Fibroblast of villous mesenchyme (primary cell): ENCODE measurements at places on chromosomes 7 and 10. TPM values are rescaled to one million over a fixed set of nuclear protein-coding genes. Genes with fewer than 3 reads are reported as not detected.
A peak's percentile ranks its signal among the peaks of the same experiment; 100 is the strongest.

GRCh38 chr7:12294701-12295100 is 83.6 kb downstream of the TMEM106B start:
- DNase-seq, result no peak

GRCh38 chr10:115092258-115092554 is 959 bp upstream of the ATRNL1 start:
- DNase-seq, result peak; percentile 3

Gene NODAL
- total RNA-seq, result not detected in 2 replicates

DNA sequence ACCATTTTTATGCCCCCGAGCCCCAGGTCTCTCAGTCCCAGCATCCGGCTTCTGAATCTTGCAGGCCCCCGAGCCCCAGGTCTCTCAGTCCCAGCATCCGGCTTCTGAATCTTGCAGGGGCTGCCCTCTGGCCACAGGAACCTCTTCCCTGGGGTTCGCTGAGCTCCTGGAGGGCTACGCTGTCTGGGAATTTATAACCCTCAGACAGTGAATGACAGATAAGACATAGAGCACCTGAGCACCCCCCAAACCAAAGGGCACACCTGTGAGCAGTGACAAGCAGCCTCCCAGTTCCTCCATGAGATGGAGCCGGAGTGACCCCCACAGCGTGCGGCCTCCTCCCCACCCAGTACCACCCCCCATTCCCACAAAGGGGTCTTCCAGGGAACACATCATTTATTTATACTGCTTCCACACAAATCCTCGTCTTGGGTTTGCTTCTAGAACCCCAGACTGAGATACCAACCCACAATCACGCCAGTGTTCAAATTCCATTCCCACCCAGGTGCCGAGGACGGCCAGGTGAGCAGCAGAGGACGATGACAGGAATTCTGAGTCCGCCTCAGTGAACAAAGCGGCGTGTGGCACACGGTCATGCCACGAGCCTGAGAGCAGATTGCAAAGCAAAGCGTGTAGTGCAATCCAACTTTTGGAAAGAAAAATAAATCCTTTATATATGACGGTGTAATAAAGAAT is 57.7 kb upstream of the FAM20C start:
- DNase-seq, result no peak
